ENCODE measurements at places on chromosomes 2 and 18.

DNA sequence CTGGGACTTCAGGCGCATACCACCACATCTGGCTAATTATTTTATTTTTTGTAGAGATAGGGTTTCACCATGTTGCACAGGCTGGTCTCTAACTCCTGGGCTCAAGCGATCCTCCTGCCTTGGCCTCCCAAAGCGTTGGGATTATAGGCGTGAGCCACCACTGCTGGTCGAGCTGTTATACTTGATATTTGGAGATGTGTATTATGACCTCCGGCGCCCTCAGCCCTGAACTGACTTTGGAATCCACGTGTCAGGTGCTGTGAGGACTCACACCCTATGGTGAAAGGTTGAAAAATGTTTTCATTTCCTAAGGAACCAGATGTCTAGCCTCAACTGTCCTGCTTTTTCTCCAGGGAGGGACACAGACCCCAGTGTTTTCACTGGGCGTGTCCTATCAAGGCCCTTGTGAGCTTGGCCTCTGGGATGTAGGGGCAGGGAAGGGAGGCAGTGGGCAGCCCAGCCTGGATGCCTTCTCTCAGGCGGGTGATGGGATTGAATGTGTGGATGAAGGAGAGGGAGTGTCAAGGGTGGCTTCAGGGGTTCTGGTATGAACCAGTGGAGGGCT lies 56.4 kb upstream of the HAAO start:
- DNase-seq = no peak

DNA sequence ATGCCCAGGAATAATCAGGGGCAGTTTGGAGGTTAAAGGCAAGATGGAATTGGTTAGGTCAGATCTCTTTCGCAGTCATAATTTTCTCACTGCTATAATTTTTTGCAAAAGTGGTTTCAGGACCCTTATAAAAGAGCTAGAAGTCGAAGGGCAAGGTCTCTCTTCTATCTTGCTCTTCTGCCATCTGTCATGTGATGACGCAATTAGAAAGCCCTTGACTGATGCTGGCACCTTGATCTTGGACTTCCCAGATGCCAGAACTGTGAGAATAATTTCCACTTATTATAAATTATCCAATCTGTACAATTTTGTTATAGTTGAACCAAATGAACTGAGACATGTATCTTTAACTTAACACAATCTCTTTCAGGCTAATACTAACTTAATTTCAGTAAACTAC lies 6.3 kb upstream of the RALBP1 start:
- no peak for DNase-seq

GRCh38 chr2:29898999-29899398 lies 22.4 kb downstream of the ALK start:
- DNase-seq = no peak

DNA sequence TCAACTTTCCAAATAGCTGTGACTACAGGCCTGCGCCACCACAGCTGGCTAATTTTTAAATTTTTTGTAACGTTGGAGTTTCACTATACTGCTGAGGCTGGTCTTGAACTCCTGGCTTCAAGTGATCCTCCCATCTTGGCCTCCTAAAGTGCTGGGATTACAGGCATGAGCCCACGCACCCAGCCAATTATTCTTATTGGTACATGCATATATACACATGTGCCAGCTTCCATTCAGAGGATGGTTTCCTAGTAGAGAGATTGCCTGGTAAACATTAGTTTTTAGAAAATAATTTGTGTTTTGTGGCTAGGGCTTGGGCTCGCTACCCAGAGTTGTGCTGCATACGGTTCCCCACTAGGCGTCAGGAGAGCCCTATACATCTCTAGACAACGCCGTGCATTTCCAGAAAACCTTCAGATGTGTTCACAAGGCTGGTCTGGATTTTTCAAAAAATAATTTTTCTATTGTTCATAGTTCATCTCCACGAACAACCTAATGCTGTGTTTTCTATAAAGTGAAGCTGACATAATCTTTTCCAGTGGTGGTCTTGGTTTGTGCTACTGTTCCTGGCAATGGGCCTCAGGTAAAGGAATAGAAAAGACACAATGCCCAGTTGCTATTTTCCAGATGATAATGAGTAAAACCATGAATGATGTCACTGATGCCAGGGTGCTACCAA lies 14.6 kb upstream of the AFG3L2 start:
- peak; percentile 57 for DNase-seq

- no peak for DNase-seq
Observed at GRCh38 chr2:228507870-228508269, 326.4 kb upstream of the SPHKAP start.

DNA sequence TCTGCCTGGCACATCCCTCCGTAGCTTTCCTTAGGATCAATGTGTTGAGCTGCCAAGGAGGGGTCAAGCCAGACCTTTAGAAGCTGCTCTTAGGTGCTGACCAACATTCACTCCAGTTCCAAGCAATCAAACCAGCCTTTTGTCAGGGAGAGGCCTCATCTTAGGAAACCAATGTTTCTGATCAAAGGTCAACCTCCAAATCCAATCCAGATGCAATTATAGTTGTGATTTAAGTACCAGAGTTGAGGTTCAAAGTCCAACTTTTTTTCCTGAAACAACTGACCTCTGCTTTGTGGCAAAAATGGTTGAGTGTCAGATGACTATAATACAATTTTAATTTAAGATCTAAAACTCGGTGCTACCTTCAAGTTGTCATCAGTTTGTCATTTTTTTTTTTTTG lies 303.4 kb downstream of the ALK start:
- DNase-seq = no peak

- no peak for DNase-seq
Observed at GRCh38 chr18:57839942-57840381, 36.8 kb upstream of the ATP8B1 start.

DNA sequence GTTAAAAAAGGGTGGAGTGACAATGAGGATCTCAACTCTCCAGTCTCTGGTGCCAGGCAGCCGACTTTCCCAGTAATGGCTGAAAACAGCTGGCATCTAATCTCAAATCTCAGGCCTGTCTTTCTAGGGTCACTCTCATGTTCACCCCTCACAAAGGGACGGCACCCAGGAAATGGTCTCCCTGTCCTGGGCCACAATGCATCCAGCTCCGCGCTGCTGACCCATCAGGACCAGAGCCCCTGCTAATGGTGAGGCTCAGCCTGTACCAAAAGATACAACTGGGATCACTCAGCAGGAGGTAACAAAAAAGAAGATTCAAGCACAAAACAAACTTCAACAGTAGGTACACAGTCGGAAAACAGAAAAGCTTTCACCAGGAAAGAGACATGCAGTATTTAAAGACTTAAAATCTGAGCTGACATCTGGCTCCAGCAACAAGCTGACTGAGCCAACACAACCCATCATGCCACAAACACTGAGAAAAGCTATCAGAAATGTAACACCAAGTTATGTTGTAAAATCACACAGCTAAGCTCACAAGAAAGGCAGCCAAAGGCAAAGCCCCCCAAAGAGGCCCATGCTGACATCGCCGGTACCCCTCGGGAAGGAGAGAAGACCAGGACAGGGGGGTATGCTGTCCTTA lies 13.6 kb upstream of the KIDINS220 start:
- DNase-seq = no peak

GRCh38 chr18:49892148-49892924 lies 79.0 kb upstream of the ACAA2 start:
- no peak for DNase-seq

DNA sequence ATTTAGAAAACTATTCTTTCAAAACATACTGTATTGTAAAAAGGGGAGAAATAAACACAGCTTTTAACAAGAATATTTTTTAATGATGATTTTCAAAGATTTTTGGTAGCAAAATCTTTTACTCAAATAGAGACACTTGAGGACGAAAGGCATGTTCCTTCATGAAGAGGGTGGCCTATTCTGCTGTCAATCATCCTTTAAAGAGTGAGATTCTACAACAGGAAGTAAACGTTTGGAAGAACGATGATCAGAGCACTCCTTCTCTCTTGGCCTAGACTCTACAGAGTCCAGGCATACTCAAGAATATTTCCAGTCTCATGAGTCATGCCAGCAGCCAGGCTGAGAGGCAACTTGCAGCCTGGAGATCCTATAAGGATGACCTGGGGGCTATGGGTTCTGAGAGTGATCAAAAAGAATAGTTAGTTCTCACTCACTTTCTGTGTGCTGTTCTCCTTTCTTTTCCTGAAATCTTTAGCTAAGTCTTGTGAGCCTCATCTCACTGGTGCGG lies 62.4 kb upstream of the TCF4 start:
- no peak for DNase-seq

DNA sequence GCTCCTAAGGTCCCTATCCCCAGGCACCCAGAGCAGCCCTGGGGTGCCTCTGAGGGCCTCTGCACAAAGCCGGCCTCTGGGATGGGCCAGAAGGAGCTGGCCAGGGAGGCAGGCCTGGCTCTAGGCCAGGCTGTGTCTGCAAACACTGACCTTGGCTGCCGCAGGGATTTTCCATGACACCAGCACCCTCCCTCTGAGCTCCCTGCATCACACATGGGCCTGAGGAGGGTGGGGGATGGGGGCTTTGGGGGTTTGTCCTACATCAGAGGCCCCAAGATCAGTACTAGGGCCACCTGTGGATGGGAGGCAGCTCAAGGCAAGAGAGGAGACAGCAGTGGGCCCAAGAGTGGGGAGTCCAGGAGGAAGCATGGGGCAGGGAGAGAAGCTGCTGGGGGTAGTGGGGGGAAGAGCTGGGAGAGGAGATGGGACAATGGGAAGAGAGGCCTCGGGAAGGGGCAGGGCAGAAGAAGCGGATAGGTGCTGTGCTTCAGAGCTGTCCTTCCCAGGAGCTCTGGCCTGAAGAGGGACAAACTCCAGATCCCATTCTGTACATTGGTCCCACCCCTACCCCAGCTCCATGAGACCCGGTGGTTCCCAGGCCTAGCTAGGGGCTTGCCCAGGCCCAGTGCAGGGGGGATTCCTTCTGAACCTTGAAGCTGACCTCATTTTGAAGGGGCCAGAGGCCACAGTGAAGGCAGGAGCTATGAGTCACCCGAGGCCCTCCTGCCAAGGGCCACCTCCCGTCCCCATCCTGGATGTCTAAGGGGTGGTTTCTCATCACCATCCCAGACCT lies 28.0 kb downstream of the KCNK3 start:
- no peak for DNase-seq

- no peak for DNase-seq
Observed at GRCh38 chr2:208253600-208254117, 1.2 kb downstream of the IDH1 start.

GRCh38 chr2:154556146-154556545 lies 142.3 kb upstream of the KCNJ3 start:
- no peak for DNase-seq

GRCh38 chr2:9982248-9982647 lies 30.8 kb downstream of the GRHL1 start:
- DNase-seq = no peak

DNA sequence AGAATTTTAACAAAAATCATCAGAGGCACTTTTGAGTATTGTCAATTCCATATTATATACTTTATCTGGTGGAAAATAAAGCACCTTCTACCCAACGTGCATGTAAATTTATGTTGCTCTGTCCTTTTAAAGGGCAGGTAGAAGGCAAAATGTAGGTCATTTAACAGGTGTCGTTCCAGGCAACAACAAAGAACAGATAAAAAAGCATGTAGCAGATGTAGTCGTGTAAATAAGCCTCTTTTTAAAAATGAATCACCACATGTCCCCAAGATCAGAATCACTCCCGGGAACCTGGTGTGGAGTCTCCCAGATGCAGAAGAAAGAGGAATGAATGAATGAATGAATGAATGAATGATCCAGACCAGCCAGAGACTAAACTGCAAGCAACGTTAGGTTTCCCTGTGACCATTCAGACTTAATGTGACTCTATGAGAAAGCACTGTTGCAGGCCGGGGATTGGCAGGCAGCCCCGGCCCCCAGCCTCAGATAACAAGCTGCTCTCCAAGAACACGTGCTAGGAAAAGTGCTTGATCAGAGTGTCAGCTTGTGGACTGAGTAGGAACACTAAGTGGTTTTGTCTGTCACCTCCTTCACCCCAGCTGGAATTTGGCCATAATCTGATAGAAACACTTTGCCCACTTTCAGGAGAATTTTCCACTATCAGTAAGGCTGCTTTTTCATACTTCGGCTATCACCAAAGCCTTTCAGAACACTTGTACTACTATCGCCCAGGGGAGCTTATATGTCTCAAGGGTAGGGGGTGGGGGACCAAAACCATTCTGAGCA lies 100.6 kb downstream of the CDK15 start:
- no peak for DNase-seq

DNA sequence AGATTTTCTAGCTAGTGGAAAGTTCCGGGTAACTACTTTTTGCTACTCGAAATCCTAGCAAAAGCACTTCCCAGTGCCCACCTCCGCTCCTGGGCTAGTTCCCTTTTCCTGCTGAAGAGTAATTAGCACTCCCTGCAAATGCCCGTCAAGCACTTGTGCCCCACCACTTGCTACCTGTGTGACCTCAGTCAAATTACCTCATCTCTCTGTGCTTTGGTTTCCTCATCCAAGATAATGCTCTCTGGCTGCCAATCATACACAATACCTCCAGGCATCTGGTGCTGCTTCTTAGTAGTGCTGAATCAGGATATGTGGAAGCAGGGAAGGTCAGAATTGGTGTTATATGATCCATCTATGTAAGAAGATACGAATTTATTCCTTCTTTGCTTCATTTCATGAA lies 102.1 kb upstream of the CDCA7 start:
- no peak for DNase-seq

All from activated T-cell treated with anti-CD3 and anti-CD28 coated beads, Interleukin-2, amount 50 U/mL, for 72 hours (primary cell).